Cortex of kidney (tissue), 1 donor: ENCODE measurements at places on chromosomes 1 and 21.

DNA sequence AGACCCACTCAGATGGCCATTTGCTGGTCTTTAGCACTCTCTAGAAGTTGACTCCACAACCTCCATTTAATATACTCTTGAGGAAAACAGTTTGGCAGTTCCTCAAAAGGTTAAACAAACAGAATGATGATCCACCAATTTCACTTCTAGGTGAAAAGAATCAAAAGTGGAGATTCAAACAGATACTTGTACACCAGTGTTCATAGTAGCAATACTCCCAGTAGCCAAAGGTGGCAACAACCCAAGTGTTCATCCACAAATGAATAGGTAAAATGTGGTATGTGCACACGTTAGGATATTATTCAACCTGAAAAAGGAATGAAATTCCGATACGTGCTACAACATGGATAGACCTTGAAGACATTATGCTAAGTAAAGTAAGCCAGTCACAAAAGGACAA is 6.3 kb downstream of the PRCC start:
- DNase-seq, result no peak

DNA sequence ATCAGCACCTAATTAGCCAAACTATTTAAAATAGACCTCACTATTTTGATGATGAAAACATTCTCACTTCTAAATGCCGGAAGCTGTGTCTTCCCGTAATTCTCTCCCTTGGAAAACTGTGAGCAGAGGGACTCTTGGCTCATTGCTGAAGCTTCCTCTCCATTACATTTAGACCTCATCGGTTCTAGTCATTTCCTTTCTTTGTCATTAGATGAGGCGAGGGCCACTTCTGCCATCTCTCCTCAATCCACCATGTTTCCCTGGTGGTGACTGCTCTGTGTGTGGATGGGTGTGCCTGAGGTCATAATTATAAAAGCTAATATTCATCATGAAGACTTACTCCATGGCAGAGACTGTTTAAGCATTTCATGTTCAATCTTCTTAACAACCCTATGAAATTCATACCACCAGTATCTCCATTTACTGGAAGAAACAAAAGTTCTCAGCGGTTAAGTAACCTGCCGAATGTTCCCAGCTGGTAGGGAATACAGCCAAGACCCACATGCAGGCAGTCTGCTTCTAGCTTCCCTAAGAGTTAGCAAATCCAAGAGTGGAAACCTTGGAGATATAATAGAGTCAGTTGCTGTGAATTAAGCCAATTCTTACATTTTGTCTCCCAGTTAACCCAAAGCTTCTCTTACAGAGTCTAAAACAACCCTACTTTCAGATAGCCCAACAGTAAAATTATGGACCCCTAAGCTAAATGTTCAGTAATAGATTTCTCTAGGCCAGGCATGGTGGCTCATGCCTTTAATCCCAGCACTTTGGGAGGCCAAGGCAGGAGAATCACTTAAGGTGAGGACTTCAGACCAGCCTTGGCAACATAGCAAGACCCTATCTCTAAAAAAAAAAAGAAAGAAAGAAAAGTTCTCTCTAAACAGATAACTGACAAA is 156.2 kb downstream of the ZBTB18 start:
- no peak for DNase-seq

DNA sequence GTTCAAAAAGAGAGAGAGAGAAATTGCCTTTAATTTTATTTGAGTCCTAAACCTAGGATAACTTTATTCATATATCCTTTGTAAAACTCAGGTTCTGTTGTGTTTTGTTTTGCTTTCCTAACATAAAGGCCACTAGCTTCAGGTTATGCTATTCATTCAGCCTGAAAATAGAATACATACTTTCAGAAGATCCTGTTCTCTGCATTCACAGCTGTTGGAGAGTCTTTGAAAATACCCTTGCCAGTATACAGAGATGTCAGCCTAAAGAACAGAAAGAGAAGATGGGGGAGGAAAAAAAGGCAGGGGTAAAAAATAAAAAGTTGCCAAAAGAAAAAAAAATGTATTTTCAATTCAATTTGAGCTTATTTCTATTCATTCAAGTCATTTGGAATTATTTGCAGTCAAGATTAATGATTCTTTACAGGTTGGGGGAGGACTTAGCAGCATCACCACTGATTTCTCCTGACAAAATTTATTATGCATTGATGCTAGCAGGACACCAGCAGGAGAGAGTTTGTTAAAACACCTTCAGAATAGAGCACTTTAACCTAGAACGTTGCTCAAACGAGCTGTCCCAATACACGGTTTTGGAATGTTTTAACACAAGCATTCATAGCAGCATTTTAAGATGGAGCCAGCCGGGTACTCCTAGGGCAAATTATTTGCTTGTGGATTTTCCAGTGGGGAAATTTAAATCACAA is 318.5 kb downstream of the NTNG1 start:
- DNase-seq, result no peak

DNA sequence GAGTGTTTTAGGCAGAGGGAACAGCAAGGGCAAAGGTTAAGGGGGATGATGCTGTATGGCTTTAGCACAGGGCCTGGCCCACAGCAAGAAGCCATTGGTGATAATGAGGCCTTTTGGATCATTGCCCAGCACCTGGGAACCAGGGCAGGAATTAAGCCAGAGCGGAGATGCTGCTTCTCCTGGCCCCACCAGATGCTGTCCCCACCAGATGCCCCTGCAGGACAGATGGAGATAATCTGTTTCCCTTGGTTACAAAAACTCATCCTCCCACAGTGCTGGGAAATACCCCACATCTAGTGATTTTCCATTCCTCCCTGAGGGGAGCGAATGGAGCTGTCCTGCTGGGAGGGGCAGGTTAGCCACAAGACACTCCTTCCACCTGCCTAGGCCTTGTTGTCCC is 18.8 kb downstream of the OPRD1 start:
- no peak for DNase-seq

GRCh38 chr1:154219541-154219940 is 1.2 kb upstream of the UBAP2L start:
- no peak for DNase-seq
